ENCODE measurements at places on chromosomes 3 and 15.

DNA sequence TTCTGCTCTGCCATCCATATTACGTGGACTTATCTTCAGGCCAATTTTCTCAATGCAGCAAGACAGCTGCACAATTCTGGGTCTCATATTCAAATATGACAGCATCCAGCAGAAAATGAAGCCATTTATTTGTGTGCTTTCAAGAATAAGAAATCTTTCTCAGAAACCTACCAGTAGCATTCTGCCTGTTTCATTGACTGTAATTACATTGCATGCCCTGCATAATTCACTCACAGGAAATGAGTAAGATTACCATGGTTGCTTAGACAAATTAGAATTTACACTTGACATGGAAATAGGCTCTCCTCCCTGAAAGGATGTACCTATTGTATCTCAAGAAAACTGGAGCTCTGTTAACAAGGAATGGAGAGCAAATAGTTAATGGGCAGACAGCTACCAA lies 346.6 kb upstream of the DCBLD2 start:
- no peak for DNase-seq

- no peak for DNase-seq
Observed at GRCh38 chr3:101066711-101067129, 73.5 kb upstream of the ABI3BP start.

DNA sequence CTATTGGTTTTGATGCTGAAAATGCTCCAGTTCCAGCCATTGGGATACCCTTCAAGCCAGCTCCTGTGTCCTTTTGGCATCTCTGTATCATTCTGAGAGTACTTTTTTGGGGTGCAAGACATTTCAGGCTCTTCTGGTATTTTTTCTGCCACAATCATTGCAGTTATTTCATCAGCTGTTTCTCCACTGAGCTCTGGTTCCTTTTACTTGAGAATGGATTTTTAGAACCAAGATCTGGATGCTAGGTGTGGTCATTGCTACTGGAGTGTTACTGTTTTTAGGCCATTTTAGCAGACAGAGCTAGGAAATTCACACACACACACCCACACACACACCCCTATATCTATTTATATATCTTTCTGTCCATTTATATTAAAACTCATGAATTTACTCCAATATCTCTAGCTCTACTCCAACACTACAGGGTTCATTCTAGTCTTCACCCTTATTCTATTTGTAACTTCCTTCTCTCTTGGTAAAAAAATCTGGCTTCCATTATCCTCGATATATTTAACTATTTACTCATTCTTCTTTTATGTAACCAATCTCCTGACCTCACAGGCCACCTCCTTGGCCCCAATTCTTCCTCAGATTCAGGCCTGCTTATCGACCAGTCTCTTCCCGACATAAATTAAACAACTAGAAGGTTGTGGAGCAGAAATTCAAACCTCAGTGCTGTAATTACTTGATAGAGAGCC lies 17.0 kb downstream of the SLC35G2 start:
- DNase-seq, result no peak

DNA sequence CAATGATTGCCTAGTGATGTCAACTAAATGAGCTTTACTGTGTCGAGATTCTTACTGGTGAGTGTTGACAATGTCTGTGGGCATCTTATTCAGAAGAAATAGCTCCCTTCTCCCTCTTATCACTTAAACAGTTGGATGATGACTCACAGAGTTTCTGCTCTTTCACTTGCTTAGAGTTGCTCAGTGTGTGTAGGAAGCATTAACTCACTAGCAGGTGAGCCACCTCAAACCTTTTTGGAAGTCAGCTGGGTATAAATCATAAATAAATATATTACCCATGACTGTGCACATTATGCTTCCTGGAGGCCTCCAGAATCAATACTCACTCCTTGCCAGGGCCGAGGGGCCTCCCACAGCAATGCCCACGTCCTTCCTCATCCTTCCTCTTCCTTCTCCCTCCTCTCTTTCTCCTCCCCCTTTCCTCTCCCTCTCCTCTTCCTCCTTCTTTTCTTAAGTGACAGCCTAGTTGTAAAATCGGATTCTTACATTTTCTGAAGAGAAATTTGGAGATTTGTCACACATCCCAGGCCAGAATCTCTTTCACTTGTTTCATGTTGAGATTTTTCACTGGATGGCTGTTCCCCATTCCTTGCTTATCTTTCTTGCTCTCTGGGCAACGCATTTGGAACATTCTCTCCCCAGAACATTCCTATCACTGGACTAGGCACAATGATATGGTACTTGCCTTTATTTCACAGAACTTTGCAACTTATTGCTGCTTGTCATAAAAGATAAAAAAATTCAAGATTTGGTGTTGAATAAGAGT lies 17.5 kb downstream of the SHC4 start:
- DNase-seq, result no peak

DNA sequence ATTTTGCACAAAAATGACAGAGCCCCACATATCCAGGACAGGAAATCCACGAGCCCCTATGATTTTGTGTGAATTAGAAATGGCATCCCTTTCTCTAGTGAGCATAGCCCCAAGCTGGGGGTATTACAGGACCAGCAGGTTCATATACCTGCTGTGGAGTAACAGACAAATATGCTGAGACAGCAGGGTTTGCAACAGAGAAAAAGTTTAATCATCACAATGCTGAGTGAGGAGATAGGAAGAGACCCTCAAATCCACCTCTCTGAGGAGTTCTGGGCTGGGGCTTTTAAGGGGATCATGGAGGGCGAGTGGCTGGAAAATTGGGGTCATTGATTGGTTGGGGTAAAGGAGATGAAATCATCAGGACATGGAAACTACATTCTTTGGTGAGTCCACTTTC lies 8.4 kb upstream of the MYZAP start:
- DNase-seq, result no peak
